ENCODE measurements at places on chromosomes 3 and 15.

DNA sequence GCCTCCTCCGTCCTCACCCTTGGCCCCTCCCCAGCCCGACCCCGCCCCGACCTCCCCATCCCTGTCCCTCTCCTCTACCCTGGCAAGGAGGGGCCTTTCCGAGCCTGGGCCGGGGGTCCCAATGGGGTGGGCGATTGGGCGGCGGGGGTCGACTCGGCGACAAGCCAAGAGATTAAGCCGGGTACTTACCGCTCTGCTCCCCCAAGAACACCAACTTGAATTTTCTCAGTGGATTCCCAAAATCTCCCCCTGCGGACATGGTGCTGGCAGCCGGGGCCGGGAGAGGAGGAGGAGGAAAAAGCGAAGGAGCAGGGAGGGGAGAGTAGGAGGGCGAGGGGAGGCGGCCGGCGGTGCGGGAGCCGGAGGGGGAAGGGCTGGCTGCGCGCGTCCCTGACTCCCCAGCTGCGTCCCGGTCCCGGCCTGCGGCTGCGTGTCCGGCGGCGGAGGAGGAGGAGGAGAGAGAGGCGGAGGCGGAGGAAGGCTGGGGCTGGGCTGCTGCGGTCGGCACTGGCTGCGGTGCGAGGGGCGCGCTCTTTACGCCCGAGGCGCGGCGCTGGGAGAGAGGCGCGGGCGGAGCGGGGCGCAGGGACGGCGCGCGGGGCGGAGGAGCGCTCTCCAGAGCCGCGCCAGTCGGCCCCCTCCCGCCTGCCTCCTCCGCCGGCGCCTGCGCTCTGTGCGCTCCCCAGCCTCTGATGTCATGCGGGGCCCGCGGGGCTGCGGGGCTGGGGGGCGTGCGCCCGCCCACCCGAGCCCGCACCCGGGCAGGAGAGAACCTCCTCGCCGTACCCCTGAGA lies at the start of gene RAB6B:
RAB6B (minus strand) TSS at position 675 of the 794 bp plus-strand sequence; CDS start at position 259, 416 bp downstream.
- peak within 1 kb of the TSS; percentile 89 for H3K4me3 ChIP-seq
- H3K27ac ChIP-seq: no peak within 1 kb of the TSS
- H3K27me3 ChIP-seq: peaks cover 49% of the 10 kb centered on the region
- DNase-seq: peak; percentile 70
- H3K36me3 ChIP-seq: no peaks in the 10 kb centered on the region

GRCh38 chr3:193780810-193781478 lies 187.9 kb downstream of the OPA1 start:
- H3K4me3 ChIP-seq: no peak overlapping the region
- no peak overlapping the region for H3K27ac ChIP-seq
- peak; percentile 72 for DNase-seq
- H3K36me3 ChIP-seq: no peaks in the 10 kb centered on the region
- peaks cover 62% of the 10 kb centered on the region for H3K4me1 ChIP-seq

GRCh38 chr3:101964861-101965260 lies 115.5 kb downstream of the NFKBIZ start:
- no peaks in the 10 kb centered on the region for H3K4me1 ChIP-seq
- H3K36me3 ChIP-seq: no peaks in the 10 kb centered on the region
- H3K4me3 ChIP-seq: no peak overlapping the region

DNA sequence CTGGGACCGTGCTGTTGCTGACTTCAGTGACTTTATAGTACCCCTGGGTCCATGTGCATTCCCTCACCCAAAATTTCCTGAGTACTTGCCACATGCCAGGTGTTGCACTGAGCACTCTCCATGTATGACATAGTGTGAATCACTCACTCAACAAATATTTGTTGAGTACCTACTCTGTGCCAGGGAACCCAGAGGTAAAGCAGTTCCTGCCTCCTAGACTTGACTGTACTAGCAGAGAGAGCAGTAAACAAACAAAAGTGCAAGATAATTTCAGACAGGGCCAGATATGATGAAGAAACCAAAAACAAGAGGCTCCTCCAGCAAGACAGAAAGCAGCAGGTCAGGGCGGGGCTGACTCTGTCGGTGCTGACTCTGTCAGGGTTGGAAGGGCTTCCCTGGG lies 12.2 kb downstream of the TGM4 start:
- no peak overlapping the region for H3K27ac ChIP-seq
- H3K4me1 ChIP-seq: peaks cover 36% of the 10 kb centered on the region
- no peak for DNase-seq
- H3K4me3 ChIP-seq: no peak overlapping the region

- peaks cover 17% of the 10 kb centered on the region for H3K4me1 ChIP-seq
- H3K27me3 ChIP-seq: no peaks in the 10 kb centered on the region
- H3K27ac ChIP-seq: peak overlapping the region; percentile 34
- no peaks in the 10 kb centered on the region for H3K36me3 ChIP-seq
- no peak overlapping the region for H3K4me3 ChIP-seq
- no peak for DNase-seq
Measured at GRCh38 chr15:55221090-55222011, 24.6 kb upstream of the RSL24D1 start.

DNA sequence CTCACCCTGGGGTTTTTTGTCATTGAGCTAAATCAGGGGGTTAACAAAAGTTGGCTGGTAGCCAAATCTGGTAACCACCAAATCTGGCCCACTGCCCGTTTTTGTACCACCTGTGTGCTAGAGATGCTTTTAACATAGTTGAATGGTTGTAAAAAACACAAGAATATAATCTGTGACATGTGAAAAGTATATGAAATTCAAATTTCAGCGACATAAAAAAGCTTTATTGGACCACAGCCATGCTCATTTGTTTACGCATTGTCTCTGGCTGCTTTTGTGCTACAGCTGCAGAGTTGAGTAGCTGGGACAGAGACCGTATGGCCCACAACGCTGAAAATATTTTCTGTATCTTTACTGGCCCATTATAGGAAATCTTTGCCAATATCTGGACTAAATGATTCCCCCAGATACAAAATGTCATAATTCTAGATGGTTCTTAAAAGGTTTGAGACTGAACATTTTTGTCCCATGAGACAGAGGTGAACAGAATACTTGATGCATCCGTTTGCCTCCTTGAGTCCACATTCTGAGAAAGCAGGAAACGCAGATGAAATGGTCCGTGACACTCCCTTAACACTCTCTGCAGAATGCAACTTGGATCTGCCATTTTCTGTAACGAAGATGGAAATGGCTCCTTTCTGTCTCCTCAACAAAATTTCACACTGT lies 120.9 kb upstream of the PDZRN3 start:
- no peak overlapping the region for H3K4me3 ChIP-seq
- peaks cover 5% of the 10 kb centered on the region for H3K4me1 ChIP-seq
- H3K27me3 ChIP-seq: no peaks in the 10 kb centered on the region
- no peak overlapping the region for H3K27ac ChIP-seq
- H3K36me3 ChIP-seq: no peaks in the 10 kb centered on the region
- DNase-seq: no peak

DNA sequence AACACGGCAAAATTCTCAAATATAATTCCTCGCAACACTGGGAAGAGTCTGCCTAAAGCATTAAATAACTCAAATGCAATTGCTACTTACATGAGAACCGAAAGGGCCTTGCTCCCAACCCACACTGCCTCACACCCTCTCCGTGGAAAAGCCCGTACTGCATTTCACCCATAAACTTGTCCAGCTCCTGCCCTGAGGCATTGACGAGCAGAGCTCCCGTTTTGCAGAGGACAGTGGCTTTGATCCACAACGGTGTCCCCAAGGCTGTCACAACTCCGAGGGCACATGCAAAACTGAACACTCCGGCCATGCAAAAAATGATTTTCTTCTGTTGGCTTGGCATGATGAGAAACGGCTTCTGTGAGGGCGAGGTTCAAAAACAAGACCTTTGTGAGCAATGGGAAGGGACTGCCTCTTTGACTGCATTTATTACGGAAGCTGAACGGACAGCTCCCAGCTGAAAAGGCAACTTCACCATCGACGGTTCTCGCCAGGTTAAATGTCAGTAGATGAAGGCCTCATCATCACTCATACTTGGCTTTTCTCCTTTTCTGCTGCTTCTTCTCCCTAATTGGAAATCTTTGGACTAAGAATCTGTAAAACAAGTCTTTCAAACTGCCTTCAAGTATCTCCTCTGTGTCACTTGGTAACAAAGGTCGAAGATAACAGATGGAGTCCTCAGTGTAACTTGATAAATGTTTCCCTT lies at the start of gene CLRN1:
CLRN1 (minus strand) TSS at position 362 of the 706 bp plus-strand sequence; CDS start at position 343, 19 bp downstream.
- H3K4me3 ChIP-seq: no peak within 1 kb of the TSS
- H3K27me3 ChIP-seq: no peaks in the 10 kb centered on the region
- no peak within 1 kb of the TSS for H3K27ac ChIP-seq

GRCh38 chr3:187750513-187751123 lies 5.3 kb upstream of the BCL6 start:
- H3K27ac ChIP-seq: peak overlapping the region; percentile 99
- H3K4me3 ChIP-seq: peak overlapping the region; percentile 63
- H3K36me3 ChIP-seq: no peaks in the 10 kb centered on the region
- peaks cover 59% of the 10 kb centered on the region for H3K4me1 ChIP-seq

DNA sequence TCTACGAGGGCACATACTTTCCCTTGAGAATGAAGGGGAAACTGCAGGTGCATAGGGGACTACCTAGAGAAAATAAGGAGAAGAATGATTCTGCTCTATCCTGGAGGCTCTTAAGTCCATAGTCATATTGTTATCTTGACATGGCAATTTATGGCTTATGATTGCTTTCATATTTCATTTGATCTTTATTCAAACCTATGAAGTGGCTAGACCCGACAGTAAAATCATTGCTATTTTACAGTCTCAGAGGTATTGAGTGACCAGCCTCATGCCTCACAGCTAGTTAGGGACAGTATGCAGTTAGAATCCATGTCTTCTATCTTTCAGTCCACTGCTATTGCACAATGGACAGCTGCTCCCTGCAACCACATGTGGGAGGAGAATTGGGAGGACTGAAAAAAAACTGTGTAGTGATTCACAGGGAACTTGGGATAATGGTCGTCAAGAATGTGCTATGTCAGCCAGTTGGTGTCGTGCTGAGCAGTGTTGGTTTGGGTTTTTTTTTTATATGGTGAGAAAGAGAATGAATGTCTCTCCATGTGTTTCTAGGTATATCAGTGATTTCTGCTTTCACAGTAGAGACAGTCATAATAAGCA lies 63.2 kb upstream of the SPPL2A start:
- no peaks in the 10 kb centered on the region for H3K36me3 ChIP-seq
- no peaks in the 10 kb centered on the region for H3K27me3 ChIP-seq
- H3K4me1 ChIP-seq: peaks cover 5% of the 10 kb centered on the region
- DNase-seq: no peak
- H3K4me3 ChIP-seq: no peak overlapping the region

GRCh38 chr15:28993051-28993719 lies 107.4 kb downstream of the APBA2 start:
- no peak for DNase-seq
- H3K27me3 ChIP-seq: no peaks in the 10 kb centered on the region
- H3K36me3 ChIP-seq: no peaks in the 10 kb centered on the region
- H3K27ac ChIP-seq: no peak overlapping the region

DNA sequence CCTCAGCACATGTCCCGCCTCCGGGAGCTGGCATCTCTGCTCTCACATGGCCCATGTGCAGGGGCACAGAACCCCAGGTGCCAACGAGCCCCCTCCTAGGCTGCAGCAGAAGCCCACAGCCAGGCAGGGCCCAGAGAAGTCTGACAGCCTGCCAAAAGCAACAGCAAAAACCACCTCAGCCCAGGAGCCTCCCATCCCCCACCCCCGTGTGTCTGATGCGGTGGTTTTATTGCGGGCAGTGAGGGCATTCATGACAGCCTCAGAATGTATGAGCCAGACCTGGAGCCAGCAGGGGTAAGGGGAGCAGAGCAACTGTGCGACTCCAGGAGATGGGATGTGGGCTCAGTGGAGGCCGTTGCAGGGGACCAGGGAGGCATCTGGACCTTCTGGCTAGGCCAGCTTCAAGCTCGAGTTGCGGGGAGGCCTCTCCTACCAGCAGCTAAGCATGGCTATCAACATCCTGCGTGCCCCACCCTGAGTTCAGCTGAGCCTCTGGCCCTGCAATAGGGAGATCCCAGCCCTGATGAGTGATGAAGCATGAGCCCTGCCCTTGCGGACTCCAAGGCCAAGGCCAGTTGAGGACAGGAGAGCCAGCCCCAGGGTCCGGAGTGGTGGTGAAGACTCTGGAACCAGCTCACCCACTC lies 52.5 kb downstream of the CYP11A1 start:
- peaks cover 59% of the 10 kb centered on the region for H3K4me1 ChIP-seq
- no peaks in the 10 kb centered on the region for H3K36me3 ChIP-seq
- no peaks in the 10 kb centered on the region for H3K27me3 ChIP-seq
- H3K4me3 ChIP-seq: no peak overlapping the region
- DNase-seq: no peak
- no peak overlapping the region for H3K27ac ChIP-seq

GRCh38 chr3:117443014-117443413 lies 733.4 kb downstream of the TUSC7 start:
- no peak overlapping the region for H3K27ac ChIP-seq
- H3K4me3 ChIP-seq: no peak overlapping the region
- no peaks in the 10 kb centered on the region for H3K36me3 ChIP-seq
- H3K4me1 ChIP-seq: peaks cover 29% of the 10 kb centered on the region
- DNase-seq: no peak
- no peaks in the 10 kb centered on the region for H3K27me3 ChIP-seq

GRCh38 chr3:16102905-16103364 lies 71.5 kb upstream of the GALNT15 start:
- H3K4me3 ChIP-seq: no peak overlapping the region
- no peak for DNase-seq
- H3K36me3 ChIP-seq: no peaks in the 10 kb centered on the region
- H3K27ac ChIP-seq: no peak overlapping the region
- peaks cover 7% of the 10 kb centered on the region for H3K27me3 ChIP-seq

DNA sequence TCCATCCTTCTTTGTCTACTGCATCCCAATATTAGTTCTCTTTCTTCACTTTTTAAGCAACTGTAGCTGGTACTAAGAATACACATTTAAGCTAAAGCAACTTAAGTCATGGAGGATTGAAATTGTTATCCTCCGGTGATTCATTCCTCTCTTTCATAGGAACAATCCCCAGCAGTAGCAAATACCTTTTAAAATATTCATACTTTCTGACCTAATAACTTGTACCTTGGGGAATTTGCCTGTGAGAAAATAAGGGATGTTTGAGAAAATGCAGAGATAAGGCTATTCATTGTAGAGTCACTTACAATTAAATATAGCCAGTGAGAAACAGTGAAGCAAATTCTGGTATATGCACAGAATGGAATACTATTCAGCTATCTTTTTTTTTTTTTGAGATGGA lies 66.0 kb downstream of the VPS13C start:
- no peaks in the 10 kb centered on the region for H3K27me3 ChIP-seq
- H3K27ac ChIP-seq: no peak overlapping the region
- peaks cover 15% of the 10 kb centered on the region for H3K36me3 ChIP-seq
- no peaks in the 10 kb centered on the region for H3K4me1 ChIP-seq
- H3K4me3 ChIP-seq: no peak overlapping the region

DNA sequence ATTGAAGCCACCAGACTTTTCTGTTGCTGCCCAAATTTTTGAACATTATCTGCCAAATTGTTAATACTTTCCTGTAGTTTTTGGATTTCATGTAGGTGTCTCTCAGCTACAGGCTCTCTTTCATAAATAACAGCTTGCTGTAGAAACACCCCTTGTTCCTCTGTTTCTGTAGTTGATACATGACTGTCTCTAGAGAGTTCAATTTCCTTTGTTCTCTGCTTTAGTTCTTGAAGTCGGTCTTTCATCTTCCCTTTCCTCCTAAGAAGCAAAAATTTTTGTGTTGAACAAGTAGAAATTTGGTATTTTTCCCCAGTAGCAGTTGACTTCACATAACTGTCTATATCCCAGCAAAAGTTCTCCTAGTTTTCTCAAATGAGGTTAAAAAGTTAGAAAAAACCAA lies 13.4 kb downstream of the STX19 start:
- DNase-seq: no peak
- no peak overlapping the region for H3K27ac ChIP-seq
- no peaks in the 10 kb centered on the region for H3K36me3 ChIP-seq
- no peaks in the 10 kb centered on the region for H3K4me1 ChIP-seq
- no peak overlapping the region for H3K4me3 ChIP-seq

- no peaks in the 10 kb centered on the region for H3K4me1 ChIP-seq
- peaks cover 14% of the 10 kb centered on the region for H3K36me3 ChIP-seq
- no peaks in the 10 kb centered on the region for H3K27me3 ChIP-seq
- no peak overlapping the region for H3K4me3 ChIP-seq
- H3K27ac ChIP-seq: no peak overlapping the region
- no peak for DNase-seq
Measured at GRCh38 chr3:123660900-123661299, 76.0 kb upstream of the HACD2 start.

Data from WTC11 (cell line).